ENCODE measurements at places on chromosomes 6 and 20.

DNA sequence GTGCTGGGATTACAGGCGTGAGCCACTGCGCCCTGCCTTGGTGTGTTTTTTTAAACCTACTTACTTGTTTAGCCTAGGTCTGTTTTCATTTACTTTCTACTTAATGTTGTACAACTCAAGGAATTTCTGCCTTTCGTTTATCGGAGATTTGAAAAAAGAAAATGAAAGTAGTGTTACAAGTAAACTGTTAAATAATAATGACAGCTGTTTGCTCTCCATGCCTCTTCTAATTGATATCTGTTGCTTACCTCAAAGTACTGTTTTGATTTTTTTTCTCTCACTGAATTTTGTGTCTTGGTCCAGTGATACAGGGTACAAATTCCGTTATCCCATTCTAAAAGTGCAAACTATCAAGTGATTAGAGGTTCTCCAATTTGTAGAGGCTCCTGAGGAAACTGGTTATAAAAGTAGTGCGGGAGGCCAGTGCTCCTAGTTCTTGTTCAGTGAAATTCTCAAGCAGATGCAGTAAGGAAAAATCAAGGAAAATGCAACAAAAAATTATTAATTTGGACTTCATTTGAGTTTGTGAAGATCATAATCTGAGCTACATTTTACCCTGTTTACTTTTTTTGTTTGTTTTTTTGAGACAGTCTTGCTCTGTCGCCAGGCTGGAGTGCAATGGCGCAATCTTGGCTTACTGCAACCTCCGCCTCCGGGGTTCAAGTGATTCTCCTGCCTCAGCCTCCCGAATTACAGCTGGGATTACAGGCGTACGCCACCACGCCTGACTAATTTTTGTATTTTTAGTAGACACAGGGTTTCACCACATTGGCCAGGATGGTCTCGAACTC is 2.2 kb downstream of the UBR2 start:
- DNase-seq = no peak

- DNase-seq = no peak
Measured at GRCh38 chr6:87858440-87858839, 156.4 kb upstream of the AKIRIN2 start.

DNA sequence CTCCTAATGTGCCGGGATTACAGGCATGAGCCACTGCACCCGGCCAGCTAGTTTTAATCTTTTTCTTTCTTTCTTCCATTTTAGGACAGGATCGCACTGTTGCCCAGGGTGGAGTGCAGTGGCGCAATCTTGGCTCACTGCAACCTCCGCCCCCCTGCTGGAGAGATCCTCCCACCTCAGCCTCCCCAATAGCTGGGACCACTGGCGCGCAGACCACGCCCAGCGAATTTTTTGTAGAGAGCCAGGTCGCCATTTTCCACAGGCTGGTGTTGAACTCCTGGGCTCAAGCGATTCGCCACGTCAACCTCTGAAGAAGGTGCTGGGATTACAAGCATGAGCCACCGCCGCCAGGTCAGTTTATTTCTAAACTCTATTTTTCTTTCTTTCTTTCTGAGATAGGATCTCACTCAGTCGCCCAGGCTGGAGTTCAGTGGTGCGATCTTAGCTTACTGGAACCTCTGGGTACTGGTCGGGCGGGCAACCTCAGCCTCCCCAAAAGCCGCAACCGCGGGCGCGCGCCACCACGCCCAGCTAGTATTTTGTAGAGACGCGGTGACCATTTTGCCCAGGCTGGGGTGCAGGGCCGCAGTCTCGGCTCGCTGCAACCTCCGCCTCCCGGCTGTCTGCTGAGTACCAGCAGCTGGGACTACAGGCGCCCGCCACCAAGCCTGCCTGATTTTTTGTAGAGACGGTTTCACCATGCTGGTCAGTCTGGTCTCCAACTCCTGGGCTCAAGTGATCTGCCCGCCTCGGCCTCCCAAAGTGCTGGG is 20.0 kb upstream of the LIN28B start:
- no peak for DNase-seq

GRCh38 chr20:32737371-32738223 is 5.7 kb downstream of the COMMD7 start:
- peak; percentile 25 for DNase-seq

GRCh38 chr6:152380993-152381898 is 255.9 kb downstream of the SYNE1 start:
- no peak for DNase-seq

DNA sequence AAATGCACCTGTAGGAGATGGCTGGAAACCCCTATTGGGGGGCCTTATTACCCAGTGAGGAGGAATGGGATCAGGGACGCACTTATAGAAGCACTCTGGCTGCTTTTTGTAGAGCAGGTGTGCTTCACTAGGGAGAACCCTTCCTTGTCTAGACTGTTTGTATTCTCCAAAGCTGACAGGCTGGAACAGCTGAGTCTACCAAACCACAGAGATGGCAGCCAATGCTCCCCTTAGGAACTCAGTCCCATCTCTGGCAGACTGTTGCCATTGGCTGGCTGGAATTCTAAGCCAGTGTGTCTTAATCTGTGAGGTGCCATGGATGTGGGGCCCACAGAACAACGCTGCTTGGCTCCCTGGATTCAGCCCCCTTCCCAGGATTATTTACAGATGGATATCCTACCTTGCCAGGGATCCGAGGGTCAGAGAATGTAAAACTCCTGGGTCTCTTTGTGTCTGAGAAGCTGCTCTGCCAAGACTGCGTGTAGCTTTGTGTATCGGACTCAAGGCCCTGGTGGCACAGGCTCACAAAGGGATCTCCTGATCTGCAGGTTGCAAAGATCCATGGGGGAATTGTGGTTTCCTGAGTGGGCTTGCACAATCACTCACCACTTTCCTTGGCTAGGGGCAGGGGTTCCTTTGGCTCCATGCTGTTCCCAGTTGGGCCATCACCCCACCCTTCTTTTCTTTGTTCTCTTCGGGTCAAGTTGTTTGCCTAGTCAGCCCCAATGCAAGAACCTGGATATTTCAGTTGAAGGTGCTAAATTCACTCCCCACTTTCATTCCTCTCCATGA is 26.1 kb downstream of the C6orf52 start:
- no peak for DNase-seq

DNA sequence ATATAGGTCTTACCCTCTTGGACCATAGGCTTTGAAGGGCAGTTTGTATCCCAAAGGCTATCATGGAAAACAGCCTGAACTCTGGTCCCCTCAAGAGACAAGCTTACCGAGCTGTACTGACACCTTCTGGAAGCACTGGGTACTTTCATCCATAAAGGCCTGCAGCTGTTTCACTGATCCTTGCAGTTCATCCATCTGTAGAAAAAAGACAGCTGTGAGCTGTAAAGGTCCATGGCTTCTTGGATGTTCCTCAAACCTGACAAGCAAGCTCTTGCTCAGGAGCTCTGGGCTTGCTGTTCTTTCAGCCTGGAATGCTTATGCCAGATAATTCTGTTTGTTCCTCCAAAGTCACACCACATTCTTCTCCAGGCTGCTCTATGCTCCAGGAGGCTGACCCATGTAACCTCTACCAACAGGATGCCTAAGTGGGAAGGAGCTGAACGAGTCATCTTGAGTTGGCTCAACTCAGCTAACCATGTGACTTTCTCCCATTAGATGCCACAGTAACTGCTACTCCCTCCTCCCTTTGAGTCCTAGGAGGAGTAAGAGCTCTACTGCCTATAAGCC is 8.8 kb upstream of the NDRG3 start:
- peak; percentile 31 for DNase-seq

DNA sequence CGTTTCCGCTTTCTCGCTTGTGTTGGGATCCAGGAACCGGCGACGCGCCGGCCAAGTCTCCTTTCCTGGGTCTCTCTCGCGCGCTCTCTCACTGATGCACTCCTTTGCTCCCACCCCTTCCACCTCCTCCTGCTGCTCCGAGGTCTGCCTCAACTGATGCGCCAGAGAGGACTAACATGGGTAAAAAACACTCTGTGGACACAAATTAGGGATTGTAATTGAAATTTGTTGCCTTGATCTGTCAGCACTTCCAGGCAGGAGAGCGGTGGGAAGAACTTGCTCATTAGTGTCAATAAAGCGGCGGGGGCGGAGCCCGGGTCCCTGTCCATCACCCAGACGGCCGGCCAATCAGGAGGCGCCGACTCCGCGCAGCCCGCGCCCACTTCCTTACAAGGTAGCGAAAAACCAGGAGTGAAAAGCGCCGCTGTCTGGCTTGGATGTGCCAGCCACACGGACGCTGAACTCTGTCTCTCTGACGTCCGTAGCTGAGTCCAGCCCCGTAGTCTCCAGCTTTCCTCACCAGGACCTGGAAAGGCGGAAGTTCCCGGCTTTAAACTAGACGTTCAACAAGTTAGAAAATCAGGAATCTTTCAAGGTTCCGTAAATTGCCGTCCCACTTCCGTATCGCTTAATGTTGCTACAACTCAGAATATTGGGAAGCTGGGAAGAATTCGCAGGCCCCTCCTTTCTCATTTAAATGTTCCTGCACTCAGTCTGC is at the start of gene TBX18:
TSS of gene TBX18 (minus strand) at position 267 of the 718 bp plus-strand sequence. CDS start 417 bp downstream, outside the sequence.
- no peak for DNase-seq

DNA sequence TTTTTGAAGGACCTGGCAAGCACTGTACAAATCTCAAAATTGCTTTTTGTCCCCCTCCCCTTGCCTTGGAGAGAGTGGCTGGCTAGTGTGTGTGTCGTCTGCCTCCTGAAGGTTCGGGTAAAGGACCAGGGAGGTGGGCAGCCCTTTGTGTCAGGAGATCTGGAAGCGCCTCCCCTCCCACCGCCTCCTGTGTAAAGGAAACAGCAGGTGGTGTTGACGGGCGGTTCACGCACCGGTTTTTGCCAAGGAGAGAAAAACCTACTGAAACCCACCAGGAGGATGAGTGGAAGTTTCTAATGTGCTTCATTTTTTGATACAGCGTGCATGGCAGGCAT is 1.2 kb downstream of the ENTPD6 start:
- DNase-seq = no peak

All from activated T-cell treated with anti-CD3 and anti-CD28 coated beads, Interleukin-2, amount 50 U/mL, for 4 hours (primary cell).